ENCODE measurements at places on chromosomes 5 and 9.

DNA sequence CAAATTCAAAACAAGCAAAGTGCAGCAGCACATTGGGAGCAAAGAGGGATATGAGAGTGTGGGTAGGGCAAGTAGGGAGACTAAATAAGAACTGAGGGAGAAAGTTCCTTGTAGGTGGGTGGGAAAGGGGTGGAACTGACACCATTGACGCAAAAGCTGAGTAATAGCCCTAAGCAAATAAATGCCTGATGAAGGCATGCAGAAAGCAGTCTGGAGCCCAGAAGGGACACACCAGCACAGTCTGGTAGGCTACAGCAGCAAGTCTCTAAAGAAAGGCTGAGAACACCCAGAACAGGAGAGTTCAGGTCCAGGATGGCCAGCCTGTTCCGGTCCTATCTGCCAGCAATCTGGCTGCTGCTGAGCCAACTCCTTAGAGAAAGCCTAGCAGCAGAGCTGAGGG, at the start of gene INSL4:
INSL4 (plus strand) TSS at position 208 of the 400 bp plus-strand sequence; CDS start at position 313, 105 bp downstream.
- H3K4me3 ChIP-seq: no peak within 1 kb of the TSS
- no peak for DNase-seq
- no peaks in the 10 kb centered on the region for H3K4me1 ChIP-seq
- no peak within 1 kb of the TSS for H3K27ac ChIP-seq
- no peaks in the 10 kb centered on the region for H3K36me3 ChIP-seq
- H3K27me3 ChIP-seq: no peaks in the 10 kb centered on the region

GRCh38 chr5:142784401-142784955, 14.3 kb downstream of the ARHGAP26 start:
- H3K27me3 ChIP-seq: no peaks in the 10 kb centered on the region
- H3K36me3 ChIP-seq: no peaks in the 10 kb centered on the region
- DNase-seq: no peak

GRCh38 chr9:27771803-27772545, 198.7 kb upstream of the C9orf72 start:
- no peak for DNase-seq
- H3K27ac ChIP-seq: no peak overlapping the region
- H3K4me3 ChIP-seq: no peak overlapping the region
- H3K4me1 ChIP-seq: no peaks in the 10 kb centered on the region
- H3K27me3 ChIP-seq: no peaks in the 10 kb centered on the region

DNA sequence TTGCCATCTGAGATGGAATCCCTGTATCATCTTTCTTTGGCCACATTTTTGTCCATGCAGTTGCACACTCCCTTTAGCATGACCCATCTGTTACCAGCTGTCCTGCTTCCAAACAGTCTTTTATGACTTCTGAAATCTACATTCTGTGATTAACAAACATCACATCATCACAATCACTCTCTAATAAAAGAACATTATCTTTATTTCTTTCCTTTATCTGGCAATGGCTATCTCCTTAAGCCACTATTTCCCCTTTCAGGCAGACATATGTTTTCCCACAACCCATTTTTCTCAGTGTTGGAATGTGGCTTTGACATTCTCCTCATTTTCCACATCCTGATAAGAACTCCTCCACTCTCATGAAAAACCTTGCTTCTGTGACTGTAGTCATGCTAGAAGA, 141.0 kb downstream of the ST8SIA4 start:
- no peak overlapping the region for H3K27ac ChIP-seq
- no peaks in the 10 kb centered on the region for H3K36me3 ChIP-seq
- no peaks in the 10 kb centered on the region for H3K27me3 ChIP-seq
- no peak for DNase-seq
- no peaks in the 10 kb centered on the region for H3K4me1 ChIP-seq

- peaks cover 8% of the 10 kb centered on the region for H3K4me1 ChIP-seq
- no peaks in the 10 kb centered on the region for H3K27me3 ChIP-seq
- no peak for DNase-seq
- H3K4me3 ChIP-seq: no peak overlapping the region
- H3K36me3 ChIP-seq: no peaks in the 10 kb centered on the region
- no peak overlapping the region for H3K27ac ChIP-seq
Measured at GRCh38 chr5:75721573-75721972, 4.3 kb upstream of the POC5 start.

DNA sequence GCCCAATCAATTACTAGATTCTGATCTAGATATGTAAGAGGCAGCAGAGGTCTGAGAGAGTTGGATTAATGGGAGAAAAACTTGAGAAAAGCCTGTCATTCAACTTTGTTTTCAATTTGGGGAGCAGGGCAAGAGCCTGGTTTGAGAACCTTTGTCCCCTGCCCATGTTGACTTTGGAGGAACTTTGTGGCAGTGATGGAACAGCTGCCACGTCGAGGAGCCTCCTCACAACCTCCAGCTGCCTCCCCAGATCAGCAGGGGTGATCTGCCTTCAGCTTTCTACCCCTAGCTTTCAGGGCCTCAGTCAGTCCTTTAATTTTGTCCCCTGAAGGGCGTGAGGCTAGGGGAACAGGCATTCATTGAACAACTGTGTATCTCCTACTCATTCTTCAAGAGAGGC, 8.7 kb downstream of the SKP2 start:
- peaks cover 7% of the 10 kb centered on the region for H3K4me1 ChIP-seq
- no peak overlapping the region for H3K27ac ChIP-seq
- DNase-seq: no peak
- H3K36me3 ChIP-seq: peaks cover 93% of the 10 kb centered on the region
- no peak overlapping the region for H3K4me3 ChIP-seq

DNA sequence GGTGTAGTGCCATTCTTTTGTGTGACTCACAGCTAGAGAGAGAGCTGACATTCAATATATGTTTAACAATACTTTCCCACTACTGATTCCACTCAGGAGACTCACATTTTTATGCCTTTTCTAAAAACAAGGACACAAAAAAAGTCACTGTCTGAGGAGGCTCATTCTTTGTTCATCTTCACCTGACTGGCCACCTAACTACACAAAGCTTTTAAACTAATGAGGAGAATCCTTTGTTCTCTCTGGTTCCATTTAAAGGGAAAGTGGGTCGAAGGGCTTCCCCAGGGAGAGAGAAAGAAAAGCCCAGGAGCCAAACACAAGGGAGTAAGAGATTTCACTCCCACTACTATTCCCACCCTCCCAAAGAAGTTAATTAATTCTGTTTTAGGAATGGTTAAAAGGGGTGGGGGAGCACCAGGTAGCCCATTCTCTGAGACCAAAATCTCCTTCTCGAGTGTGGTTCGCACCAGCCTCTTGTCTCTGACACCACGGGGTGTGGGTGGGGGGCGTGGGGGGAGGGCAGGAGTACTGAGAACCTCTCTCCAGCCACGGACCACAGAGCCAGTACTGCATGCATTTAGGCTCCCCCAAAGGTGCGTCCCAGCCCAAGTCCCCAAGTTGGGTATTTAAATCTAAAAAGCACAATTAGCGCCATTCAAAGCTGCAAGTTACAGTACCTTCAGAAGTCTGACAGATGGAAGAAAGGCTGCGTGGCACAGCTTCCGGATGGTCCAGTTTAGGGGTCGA, 747 bp downstream of the TRPM3 start:
- H3K36me3 ChIP-seq: no peaks in the 10 kb centered on the region
- DNase-seq: no peak
- no peak overlapping the region for H3K27ac ChIP-seq
- H3K27me3 ChIP-seq: peaks cover 5% of the 10 kb centered on the region
- H3K4me1 ChIP-seq: no peaks in the 10 kb centered on the region

DNA sequence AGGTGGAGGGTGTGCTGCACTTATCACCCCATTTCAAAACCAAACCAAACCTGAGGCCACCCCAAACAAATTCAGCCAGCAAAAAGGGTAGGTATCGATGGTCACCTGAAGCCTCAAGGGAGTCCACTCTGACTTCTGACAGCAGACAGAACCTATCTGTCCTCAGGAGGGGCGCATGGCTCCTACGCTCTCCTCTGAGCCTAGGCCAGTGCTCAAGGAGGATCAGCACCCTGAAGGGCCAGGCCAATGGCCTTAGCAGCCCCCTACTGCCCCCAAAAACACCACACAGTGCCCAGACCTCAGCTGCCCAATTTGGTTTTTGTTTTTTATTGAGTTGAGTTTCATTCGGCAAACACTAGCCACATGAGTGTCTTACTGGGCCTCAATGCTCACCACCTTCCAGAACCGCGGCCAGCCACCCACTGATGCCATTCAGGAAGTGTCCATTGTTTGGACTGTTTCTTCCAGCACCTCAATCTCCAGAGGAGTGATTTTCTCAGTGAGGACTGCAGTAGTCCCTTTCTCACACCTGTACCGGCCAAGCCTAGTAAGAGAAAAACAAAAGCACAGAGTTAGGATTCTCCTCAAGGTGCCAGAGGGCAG, 62.0 kb downstream of the PSMB7 start:
- no peak for DNase-seq
- no peaks in the 10 kb centered on the region for H3K27me3 ChIP-seq
- peaks cover 3% of the 10 kb centered on the region for H3K36me3 ChIP-seq
- H3K4me1 ChIP-seq: no peaks in the 10 kb centered on the region
- H3K4me3 ChIP-seq: no peak overlapping the region

DNA sequence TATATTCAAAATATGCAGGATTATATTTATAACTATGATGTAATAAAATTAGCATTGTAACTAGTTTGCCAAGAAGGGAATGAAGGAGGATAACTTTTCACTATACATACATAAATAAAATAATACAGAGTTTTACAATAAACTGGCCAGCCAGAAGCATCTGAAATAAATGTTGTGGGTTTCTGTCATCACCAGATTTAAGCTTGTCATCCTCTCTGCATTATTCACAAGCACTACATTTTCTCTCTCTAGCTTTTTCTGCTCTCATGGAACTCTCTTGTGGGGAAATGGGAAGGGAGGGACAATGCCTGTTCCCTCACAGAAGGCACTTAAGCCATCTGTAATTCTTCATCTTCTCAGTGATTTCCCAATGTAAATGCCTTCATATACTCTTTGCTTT, 626.8 kb downstream of the SEMA5A start:
- no peaks in the 10 kb centered on the region for H3K27me3 ChIP-seq
- no peak for DNase-seq
- H3K27ac ChIP-seq: no peak overlapping the region
- no peaks in the 10 kb centered on the region for H3K36me3 ChIP-seq

- no peak overlapping the region for H3K4me3 ChIP-seq
- H3K27ac ChIP-seq: no peak overlapping the region
- no peaks in the 10 kb centered on the region for H3K4me1 ChIP-seq
Measured at GRCh38 chr5:43973318-43973717, 370.3 kb downstream of the NNT start.

- H3K27me3 ChIP-seq: no peaks in the 10 kb centered on the region
- H3K4me1 ChIP-seq: no peaks in the 10 kb centered on the region
- no peak overlapping the region for H3K4me3 ChIP-seq
- no peak overlapping the region for H3K27ac ChIP-seq
- H3K36me3 ChIP-seq: no peaks in the 10 kb centered on the region
Measured at GRCh38 chr9:9177081-9177480, 1377.5 kb upstream of the DMAC1 start.

DNA sequence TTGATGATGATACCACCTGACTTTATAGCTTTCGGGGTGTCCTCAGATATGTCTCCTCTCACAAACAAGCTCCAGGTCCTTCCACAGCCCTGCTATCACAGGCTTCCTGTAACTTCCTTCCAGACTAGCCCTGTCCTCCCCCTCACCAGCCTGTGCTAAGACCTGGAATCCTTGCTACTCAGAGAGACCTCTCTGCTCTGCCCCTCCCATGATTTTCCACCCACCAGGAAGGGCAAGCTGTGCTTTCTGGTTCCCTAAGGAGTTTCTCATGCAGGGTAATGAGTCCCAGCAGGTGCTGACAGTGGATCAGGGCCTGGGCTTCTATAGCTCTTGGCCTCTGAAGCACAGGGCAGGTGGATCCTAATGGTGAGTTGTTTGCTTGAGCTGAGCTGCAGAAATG, 86.9 kb downstream of the AOPEP start:
- H3K36me3 ChIP-seq: no peaks in the 10 kb centered on the region
- no peaks in the 10 kb centered on the region for H3K4me1 ChIP-seq
- H3K27ac ChIP-seq: peak overlapping the region; percentile 24
- no peak overlapping the region for H3K4me3 ChIP-seq

DNA sequence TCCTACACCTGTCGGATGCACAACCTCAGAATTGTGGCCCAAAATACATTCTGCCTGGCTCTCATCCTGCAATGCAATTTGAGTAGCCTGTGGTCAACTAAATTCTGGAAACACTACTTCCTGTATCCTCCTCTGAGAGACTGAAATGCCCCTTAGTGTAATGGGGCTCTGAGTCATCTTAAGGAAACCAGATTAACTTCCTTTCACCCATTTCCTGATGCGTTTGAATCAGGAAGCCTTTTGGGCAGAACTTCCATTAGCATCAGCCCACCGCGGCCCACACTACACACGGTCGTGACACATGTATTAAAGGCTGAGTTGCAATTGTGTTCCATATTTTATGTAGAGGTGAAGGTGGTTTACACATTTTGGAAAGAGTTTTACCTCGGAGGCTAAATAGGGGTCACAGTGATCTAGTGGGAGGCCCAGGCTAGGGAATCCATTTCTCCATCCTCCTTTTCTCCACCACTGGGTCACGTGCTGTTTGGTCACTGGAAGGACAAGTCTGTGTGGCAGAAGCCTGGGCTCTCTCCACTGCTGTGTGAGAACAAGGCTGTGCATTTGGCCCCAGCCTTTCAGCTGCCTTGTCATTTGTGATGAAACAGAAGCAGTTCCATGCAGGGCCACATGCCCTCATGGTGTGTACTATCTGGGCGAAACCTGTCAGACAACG, 55.9 kb downstream of the DAP start:
- no peaks in the 10 kb centered on the region for H3K36me3 ChIP-seq
- peaks cover 52% of the 10 kb centered on the region for H3K4me1 ChIP-seq
- H3K27ac ChIP-seq: peak overlapping the region; percentile 18
- H3K27me3 ChIP-seq: no peaks in the 10 kb centered on the region
- DNase-seq: no peak

DNA sequence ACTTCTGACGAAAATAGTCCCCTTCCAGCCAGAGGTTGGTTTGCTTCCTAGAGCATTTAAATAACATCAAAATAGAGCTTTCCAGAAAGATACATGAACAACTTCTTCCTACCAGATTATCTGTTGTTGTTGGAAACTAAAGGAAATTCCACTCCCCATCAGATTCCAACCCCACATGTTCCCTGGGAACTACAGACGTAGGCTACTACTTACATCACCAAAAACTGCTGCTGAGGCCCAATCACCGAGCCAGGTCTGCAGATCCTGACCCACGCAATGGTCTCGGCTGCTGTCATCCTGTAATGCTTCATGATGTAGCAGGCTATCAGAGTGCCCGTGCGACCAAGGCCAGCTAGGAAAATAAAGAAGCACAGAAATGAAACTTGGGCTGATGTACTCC, 73.4 kb downstream of the HABP4 start:
- DNase-seq: peak; percentile 73
- no peak overlapping the region for H3K4me3 ChIP-seq
- H3K4me1 ChIP-seq: no peaks in the 10 kb centered on the region
- no peaks in the 10 kb centered on the region for H3K27me3 ChIP-seq
- peak overlapping the region; percentile 57 for H3K27ac ChIP-seq

- DNase-seq: no peak
- peaks cover 65% of the 10 kb centered on the region for H3K4me1 ChIP-seq
- H3K27ac ChIP-seq: no peak overlapping the region
- no peak overlapping the region for H3K4me3 ChIP-seq
- no peaks in the 10 kb centered on the region for H3K27me3 ChIP-seq
Measured at GRCh38 chr5:65967288-65968066, 41.1 kb downstream of the ERBIN start.

- no peaks in the 10 kb centered on the region for H3K4me1 ChIP-seq
- H3K4me3 ChIP-seq: no peak overlapping the region
- no peaks in the 10 kb centered on the region for H3K36me3 ChIP-seq
- no peaks in the 10 kb centered on the region for H3K27me3 ChIP-seq
- no peak overlapping the region for H3K27ac ChIP-seq
- peak; percentile 57 for DNase-seq
Measured at GRCh38 chr5:81906086-81906485, 65.7 kb upstream of the ATG10 start.

GRCh38 chr5:155116456-155117251, 103.1 kb downstream of the KIF4B start:
- H3K27me3 ChIP-seq: no peaks in the 10 kb centered on the region
- no peaks in the 10 kb centered on the region for H3K4me1 ChIP-seq
- H3K27ac ChIP-seq: no peak overlapping the region
- DNase-seq: no peak

Measured in heart left ventricle (tissue), 16 donors.